ENCODE measurements at places on chromosomes 1 and 21.

DNA sequence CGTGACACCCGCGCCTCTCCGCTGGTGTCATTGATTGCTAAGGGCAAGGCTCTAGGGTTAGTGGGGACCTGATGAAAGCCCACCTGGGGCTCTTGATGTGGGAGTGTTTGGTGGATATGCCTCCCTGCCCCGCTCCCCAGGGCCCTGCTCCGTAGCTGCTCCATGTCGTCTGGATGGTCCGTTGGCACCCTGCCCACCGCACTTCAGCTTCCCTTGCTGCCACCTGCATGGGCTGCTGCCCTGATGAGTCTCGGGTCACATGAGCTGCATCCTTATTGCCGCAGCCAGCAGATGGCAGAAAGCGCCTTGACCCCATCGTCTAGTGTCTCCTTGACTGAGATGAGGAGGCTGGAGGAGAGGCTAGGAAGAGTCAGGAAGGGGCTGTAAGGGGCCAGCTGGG is 439.4 kb downstream of the CAMTA1 start:
- DNase-seq: no peak

DNA sequence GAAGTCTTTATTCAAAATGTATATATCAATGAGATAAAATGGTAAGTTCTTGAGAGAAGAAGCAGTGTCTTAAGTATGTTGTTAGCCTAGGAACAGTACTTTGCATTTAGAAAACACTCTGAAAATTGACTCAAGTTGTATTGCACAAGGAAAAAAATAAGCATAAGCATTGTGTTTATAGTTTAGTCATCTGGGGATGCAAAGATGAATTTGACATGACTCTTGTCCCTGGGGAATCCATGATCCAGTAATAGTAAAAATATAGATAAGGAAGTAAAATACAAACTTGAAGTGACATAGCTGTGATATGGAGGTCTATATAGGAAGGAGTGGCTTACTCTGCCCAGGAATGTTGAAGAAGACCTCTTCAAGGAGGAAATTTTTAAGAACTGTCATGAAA is 185.0 kb upstream of the PTBP2 start:
- DNase-seq: no peak

DNA sequence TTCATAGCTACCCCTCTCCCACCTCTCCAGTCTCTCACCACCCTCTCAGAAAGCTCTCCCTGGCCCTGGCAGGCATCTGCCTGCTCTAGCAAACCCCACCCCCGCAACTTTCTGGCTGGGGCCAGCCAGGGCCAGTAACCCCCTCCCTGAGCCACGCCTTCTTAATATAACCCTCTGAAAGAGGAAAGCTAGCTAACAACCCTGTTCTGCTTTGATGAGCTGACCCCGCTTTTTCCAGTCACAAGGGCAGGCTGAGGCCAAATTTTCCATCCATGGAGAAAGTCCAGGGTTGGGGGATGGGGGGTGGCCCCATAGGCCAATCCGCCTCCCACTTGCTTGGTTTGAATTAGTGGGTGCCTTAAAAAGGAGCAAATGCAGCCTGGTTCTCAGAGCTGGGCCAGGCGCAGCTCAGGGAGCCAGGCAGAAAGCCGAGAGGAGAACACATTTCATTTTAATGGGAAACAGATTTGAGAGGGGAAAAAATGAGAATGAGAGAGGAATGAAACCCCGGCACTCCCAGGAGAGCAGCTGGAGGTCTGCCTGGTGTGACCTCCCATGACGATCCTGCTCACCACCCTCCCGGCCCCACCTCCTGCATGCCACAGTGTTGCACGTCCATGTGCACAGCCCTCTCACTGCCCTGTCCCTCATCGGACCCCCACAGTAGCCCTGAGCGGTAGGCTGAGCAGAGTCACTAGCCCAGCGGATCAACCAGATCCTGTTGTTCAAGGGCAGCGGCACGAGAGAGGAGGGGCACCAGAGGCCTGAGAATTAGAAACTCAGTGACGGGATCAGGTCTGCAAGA is 62.3 kb downstream of the OPTC start:
- DNase-seq: no peak

DNA sequence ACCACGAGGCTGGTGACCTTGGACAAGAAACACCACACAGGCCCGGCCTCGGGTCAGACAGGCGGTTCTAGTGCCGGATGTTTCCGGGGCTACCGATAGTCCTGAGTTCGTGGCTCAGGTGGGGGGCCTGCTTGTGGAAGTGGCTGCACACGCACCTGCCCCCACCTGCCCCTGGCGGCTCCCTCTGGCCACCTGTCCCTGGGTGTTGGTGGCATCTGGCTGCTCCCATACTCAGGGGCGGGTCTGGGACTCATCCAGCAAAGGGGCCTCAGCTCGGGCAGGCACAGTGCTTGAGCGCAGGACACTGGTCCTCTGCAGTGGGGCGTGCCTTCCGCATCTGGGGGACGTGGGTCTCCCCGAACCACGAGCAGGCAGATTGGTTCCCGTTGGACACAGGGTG is 33.6 kb downstream of the TP73 start:
- no peak for DNase-seq

DNA sequence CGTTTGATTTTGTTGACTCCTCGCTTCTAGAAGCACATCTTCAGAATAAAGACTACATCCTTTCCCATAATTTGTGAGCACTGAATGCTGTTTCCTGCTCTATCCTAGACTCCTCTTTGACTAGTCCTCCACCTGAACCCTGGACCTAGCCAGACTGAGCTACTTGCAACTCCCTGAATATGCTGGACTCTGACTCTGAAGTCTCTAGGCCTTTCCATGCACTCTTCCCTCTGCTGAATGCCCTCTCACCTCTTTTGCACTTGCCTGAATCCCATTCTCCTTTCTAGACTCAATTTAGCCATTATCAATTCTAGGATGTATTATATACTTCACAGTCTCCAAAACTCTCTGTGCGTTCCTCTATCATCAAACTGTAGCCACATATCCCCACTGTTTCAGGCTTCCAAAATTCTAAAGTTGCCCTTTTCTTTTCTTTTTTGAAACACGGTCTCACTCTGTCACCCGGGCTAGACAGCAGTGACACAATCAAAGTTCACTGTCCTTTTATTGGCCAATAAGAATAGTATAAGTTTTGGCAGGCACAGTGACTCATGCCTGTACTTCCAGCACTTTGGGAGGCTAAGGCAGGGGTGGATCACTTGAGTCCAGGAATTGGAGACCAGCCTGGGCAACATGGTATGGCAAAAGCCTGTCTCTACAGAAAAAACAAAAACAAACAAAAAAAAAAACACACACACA is 127.0 kb downstream of the LTN1 start:
- DNase-seq: no peak

DNA sequence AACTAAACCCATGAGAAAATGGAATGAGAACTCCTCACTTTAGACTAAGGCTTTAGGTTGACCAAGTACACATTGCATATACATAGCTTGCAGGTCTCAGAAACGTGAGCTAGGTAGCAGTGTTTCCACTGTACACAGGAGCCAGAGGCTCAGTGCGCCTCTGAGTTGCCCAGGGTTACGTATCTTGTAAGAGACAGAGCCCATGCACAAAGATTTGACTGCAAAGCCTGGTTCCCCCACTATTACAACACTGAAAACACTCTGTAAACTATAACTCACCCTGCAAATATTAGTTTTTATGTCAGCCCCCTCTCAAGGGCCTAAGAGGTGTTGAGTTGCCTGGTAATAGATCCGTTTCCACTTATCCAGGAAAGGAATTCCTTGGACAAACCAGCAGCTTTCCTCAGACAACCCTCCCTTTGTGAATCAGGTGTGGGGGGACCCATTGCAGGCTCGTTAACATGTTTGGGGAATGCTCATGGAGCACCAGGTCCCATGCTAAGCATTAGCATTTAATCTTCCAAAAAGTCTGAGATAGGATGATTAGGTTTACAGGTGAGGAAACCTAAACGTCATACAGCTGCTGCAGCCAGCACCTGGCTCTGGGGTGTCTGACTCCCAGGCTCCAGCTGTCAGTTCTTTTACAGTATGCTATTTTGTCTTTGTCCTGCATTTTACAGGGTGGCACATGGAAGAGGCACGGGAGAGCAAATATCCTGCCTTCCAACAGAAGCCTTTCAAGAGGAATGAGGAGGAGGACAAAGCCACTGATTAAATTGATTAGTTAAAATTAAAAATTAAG is 25.7 kb downstream of the TENT5C start:
- DNase-seq: no peak

DNA sequence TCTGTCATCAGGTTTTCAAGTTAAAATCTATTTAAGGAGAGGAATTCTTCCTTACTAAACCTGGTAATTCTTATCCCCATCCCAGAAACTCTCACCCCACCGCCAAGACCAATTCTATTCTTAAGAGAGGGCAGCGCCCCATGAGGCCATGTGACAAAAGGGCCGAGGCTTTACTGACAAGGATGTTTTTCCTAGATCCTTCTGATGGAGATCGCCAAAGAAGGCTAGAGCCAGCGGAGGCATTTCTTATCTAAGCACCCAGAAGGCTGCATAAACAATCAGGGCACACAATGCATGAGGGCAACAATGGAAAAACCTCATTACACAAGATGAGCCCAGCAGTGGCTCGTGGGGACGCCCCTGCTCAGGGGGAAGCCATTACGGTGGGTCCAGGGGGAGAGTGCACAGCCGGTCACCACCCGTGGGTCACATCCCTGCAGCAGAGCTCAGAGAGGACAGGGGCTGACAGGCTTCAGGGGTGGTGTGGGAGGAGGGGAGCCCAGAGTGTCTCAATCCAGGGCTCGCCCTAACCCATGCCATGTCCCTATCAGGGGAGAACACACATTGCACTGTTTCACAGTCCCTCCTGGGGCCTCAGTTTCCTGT is 88.7 kb downstream of the ITPKB start:
- DNase-seq: no peak

- no peak for DNase-seq
Measured at GRCh38 chr1:228455715-228456114, 31.5 kb upstream of the RNF187 start.

GRCh38 chr1:8419861-8420260 is 101.9 kb downstream of the SLC45A1 start:
- no peak for DNase-seq

DNA sequence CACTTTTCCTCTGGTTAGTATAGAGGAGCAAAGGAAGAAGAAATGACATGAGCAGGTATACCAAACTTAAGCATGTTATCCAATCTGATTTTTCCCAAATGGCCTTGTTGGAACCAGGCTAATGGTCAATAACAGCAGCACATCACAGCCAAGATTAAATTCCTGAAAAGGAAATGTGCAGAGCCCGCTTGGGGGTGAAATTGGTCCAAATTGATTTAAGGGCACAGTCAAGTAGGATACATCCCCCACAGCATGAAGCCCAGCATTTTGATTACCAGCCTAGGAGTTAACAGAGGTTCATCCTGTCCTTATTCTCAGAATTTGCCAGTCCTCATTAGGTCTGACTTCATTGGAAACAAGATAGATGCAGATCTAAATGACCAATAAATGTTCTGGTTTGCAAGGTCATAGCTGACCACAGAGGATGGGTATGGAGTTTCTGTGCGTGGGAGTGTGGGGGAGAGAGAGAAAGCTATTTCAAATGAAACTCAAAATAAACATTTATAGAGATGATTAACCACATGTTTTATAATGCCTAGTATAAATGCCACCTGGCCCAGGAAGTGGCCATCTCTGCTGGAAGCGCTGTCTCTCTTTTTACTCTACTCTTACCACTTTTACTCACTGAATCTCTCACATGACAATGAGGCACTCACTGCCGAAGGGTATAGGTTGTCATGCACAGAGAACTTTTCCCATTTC is 38.7 kb downstream of the RGS5 start:
- no peak for DNase-seq

DNA sequence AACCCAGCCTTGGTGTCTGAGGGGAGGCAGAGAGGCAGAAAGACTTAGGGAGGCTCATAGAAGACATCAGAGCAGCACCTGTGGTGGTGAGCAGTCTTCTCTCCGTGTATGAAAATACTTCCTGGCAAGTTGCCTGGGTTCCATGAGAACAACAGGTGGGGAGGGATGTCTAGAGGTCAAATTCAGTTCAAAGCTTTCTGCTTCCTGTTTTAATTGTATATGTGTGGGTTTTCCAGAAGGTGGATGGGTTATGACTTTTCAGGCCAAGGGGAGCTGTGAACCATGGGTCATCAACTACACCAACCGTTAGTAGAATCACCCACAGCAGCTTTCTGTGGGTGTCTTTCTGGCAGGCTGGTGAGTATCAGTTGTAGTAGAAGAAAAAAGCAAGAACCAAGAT is 4.1 kb upstream of the FCRL2 start:
- DNase-seq: no peak

- no peak for DNase-seq
Measured at GRCh38 chr1:210239349-210240111, 6.9 kb downstream of the SERTAD4 start.

- no peak for DNase-seq
Measured at GRCh38 chr1:118099686-118100085, 85.3 kb downstream of the SPAG17 start.

- no peak for DNase-seq
Measured at GRCh38 chr1:55695151-55695550, 480.0 kb upstream of the USP24 start.

DNA sequence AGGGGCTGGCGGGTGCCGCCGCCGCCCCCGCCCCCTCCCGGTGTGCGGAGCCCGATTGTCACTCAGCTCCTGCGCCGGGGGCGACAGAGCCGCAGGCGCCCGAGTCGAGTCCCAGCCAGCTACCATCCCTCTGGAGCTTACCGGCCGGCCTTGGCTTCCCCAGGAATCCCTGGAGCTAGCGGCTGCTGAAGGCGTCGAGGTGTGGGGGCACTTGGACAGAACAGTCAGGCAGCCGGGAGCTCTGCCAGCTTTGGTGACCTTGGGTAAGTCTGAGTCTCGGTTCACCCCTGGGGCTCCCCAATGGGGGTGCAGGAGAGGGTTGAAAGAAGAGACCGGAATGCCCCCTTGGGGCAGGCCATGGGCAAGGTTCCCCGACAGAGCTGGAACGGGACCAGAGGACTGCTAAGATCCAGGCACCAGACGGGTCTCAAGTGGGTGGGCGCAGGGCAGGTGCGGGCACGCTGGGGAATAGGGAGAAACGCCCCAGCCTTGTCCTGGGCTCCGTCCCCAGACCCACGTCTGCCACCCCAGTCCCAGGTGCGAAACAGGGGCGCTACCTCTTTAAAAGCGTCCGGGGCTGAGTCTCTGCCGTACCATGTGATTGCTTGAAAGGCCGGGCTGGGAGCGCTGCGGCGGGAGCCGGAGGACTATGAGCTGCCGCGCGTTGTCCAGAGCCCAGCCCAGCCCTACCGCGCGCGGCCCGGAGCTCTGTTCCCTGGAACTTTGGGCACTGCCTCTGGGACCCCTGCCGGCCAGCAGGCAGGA is at the start of gene ADORA1:
TSS of gene ADORA1 (plus strand) at position 61 of the 765 bp plus-strand sequence. CDS start 1,116 bp downstream, outside the sequence.
- DNase-seq: no peak

GRCh38 chr1:65048335-65048734 is 82.0 kb upstream of the JAK1 start:
- DNase-seq: no peak

DNA sequence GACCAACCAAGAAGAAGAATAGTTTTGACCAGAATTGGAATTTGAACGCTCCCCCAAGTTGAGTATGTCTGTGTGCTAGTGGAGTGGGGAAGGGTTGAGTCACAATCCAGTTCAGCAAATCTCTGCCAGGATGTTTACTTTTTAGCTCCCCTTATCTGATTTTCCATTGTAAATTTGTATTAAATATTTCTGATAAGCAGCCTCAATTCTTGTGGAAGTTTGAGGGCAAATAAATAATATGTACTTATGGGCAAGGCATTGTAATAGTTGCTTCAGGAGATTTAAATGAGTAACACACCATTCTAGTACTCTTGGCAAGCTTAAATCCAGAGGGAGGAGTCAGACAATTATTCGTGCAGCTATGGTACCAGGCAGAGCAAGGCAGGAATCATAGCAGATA is 14.4 kb downstream of the CXADR start:
- no peak for DNase-seq

- peak; percentile 34 for DNase-seq
Measured at GRCh38 chr1:226736908-226737818, 1.9 kb downstream of the ITPKB start.

All from bone marrow (tissue), 2 donors.